ENCODE measurements at places on chromosomes 5 and 9. TPM values are rescaled to one million over a fixed set of nuclear protein-coding genes. Genes with fewer than 3 reads are reported as not detected.
A peak's percentile ranks its signal among the peaks of the same experiment; 100 is the strongest.

GRCh38 chr9:37990404-37991015 lies 78.5 kb downstream of the SHB start:
- no peak for DNase-seq

DNA sequence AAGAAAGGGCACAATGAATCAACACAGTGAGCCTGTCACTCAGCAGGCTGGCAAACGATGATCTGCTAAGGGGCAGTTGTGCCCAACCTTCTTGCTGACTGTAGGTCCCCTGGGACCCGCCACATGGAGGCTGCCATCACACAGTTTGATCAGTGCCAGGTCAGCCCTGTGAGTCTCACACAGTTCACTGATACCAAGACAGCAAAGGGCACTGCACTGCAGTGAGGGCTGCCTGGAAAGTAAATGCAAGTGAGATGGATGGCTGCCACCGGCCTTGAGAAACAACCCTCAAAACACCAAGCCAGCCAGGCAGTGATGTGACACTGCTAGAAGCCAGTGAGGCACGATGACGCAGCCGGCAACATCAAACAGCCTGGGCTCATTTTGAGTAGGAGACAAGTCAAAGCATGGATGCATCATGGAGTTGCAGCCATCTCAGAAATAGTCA lies 30.3 kb downstream of the FOXD1 start:
- peak; percentile 43 for DNase-seq

DNA sequence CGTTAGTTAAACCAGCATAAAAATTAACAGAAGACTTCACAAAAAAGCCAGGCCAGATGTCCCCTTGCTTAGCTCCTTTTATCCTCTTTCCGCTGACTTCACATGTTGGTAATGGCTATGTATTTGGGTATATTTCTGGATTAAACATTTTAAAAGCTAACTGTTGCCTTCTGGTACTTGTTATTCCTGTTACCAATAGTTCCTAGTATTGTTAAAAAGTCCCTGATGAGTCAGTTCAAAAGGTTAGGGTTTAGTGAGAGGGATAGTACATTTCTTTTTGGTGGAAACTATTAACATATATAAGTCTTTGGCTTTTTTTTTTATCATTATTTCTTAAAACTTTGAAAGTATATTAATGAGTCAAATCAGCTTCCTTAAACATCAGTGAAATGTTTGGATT lies 103.2 kb upstream of the ELL2 start:
- DNase-seq = no peak

- peak; percentile 61 for DNase-seq
Observed at GRCh38 chr9:134287591-134288491, 38.4 kb upstream of the RXRA start.

GRCh38 chr5:102277144-102277543 lies 18.9 kb downstream of the SLCO4C1 start:
- no peak for DNase-seq

DNA sequence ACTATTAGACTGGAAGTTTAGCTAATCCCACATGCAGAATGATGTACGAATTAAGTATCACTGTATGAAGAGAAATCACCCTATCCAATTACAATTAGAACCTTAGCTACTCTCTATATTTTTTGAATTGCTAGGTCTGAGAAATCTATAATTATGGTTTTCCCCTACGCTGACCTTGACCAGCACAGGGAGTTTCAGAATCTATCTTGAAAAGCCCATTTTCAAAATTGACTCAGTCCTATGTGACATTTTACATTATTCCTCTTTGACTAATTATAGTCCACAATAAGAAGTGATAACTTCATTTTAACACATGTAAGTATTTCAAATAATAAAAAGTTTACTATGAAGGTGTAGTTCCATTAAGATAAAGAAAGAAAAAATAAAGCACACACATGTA lies 21.5 kb downstream of the NUDT12 start:
- DNase-seq = no peak

DNA sequence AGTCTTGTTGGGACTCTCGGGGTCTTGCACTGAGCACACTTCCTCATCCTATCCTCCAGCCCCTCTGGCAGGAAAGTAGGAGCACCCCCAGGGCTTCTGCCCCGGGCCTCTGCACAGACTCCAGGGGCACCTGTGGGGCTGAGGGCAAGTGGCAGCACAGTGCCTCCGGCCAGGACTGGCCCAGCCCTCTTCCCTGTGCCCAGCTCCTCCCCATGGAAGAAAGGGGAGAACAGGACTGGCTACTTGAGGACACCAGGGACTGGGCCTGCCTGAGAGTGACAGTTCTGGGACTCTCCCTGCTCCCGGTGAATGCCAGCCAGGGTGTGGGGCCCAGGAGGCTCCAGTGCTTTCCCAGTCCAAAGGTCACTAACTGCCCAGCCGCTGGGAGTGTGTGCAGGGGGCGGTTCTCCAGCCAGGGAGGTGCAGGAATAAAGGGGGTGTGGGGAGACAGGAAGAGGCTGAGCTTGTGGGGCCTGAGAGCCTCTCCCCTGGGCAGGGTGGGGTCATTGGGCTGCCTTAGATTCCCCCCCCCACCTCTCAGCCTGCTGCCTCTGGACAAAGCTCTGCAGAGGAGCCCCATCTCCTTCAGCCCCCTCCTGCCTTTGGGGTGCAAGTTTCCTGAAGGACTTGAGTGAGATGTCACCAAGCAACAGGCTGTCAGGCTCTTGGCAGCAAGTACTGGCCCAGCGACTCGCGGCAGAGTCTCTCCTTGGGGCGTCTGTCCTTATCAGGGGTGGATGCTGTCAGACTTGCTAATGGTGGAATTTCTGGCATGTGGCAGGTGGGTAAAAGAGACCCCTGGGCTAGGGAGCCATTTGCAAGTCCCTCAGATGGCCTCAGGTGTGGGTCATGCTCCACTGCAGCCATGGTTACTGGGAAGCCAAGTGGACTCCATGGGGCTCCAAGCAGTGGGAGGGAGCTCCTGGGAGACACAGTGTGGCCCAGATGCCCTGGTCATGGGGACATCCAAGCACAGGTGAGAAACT lies 19.1 kb upstream of the JADE2 start:
- no peak for DNase-seq

DNA sequence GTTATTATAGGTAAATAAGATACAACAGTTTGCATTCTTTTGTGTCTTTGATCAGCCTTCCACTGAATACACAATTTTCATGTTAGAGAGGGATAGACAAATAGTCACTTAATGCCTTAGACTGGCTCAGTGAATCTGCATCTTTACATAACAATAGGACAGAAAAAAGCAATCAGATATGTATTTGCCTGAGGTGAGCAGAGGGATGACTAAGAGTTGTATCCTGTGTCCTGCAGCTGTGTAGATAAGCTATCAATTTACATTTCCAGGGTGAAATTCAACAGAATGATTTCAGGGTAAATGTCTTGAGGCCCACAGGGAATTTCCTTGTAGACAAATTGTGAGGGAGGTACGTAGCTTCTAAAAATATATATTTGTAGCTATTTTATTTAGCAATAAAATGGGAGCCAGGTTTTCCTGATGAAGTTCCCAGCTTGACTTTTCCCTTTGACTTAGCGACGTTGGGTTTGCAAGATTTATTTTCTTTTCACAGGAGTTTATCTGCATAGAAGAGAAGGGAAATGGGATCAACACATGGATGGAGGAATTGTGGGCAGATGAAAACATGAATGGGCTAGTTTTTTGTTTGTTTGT lies 586.1 kb upstream of the CDH6 start:
- no peak for DNase-seq

DNA sequence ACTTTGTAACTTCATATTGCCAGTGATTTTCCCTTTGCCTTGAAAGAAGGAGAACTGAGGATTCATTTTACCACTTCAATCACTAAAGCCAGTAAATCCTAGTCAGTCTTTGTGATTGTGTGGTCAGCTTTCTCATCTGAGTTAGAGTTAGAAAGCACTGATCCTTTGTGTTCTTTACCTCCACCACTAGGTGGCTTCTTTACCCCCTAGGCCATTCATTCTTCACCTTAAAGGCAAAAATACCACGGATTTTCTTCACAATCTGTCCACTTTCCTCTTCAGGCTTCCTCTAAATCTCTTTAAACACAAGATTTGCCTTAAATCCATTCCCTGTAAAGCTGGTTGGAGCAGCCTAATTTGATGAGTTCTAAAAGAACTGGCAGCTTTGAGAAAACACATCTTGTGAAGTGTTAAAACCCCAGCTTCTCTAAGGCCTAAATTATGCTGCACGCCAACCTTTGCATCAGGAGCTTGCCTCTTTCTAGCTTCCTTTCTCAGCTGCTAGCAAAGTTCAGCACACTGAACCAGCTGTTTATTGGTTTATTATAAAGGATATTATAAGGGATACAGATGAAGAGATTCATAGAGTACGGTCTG lies 20.4 kb downstream of the BDP1 start:
- peak; percentile 27 for DNase-seq

DNA sequence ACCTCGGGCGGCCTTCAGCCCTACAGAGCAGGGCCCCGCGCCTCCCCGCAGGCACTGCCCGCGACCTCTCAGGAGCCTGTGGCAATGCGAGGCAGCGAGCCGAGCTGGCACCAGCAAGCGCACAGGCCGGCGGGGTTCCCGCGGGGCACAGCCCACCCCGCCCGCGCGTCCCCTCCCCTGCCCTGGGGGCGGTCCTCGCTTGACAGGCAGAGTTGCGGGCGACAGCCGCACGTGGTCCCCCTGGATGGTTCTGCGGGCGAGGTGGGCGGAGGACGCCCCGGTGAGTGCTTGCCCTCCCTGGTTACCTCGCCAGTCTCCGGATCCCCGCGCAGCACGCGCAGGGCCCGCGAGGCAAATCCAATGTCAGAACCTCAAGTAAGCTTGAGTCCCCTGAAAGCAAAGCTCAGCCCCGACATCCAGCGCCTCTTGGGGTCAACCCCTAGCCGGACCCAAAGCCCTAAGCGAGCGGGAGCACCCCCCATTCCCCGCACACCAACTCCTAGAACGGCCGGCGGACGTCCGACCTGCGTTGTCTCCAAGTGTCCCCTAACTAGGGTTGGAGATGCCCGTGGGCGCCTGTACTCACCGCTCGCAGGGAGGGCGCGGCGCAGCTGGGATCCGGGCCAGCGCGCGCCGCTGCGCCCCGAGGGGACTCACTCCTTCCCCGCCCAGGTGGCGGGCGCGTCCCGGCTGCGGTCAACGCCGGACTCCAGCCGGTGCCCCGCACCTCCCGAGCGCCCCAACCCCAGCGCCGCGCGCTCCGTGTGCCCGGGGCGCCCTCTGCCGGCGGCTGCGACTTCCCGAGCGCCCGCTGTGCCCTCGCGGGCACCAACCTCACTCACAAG lies at the start of gene DRD1:
TSS of gene DRD1 (minus strand) at position 123 of the 845 bp plus-strand sequence. CDS start 1,083 bp downstream, outside the sequence.
- peak; percentile 72 for DNase-seq

DNA sequence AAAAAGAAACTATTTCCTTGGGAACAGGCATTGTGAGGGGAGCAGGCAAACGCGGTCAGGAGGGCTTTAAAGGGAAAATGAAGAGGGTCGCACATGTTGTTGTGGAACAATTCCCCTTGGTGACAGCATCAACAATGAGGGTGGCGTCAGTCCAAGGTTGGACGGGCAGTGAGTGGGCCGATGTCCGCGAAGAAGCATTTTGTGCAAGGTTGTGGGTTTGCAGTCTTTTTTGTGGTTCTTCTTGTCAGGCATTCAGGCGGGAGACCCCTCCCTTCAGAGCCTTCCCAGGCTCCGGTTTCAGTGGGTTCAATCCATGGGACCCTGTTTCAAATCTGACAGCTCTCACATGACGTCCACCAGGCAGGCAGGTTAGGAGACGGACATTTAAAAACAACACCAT lies 11.1 kb upstream of the SLC6A19 start:
- no peak for DNase-seq

- DNase-seq = no peak
Observed at GRCh38 chr9:91197232-91198181, 164.2 kb downstream of the AUH start.

- peak; percentile 14 for DNase-seq
Observed at GRCh38 chr9:6106711-6107339, 91.4 kb upstream of the RANBP6 start.

GRCh38 chr5:176536132-176536901 lies 885 bp downstream of the RNF44 start:
- DNase-seq = peak; percentile 93

GRCh38 chr9:86614871-86615849 lies 260.9 kb upstream of the TUT7 start:
- DNase-seq = no peak

DNA sequence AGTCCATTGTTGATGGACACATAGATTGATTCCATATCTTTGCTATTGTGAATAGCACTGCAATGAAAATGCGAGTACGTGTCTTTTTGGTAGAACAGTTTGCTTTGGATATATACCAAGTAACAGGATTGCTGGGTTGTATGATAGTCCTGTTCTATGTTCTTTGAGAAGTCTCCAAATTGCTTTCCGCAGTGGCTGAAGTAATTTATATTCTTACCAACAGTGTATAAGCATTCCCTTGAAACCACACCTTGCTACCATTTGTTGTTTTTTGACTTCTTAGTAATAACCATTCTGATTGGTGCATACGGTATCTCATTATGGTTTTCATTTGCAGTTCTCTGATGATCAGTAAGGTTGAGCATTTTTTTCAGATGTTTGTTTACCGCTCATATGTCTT lies 792.9 kb downstream of the PTPRD start:
- no peak for DNase-seq

- DNase-seq = peak; percentile 45
Observed at GRCh38 chr5:74138721-74139120, 501.8 kb downstream of the ENC1 start.

GRCh38 chr5:114174131-114174530 lies 187.7 kb upstream of the KCNN2 start:
- DNase-seq = no peak

- DNase-seq = no peak
Observed at GRCh38 chr9:80061940-80062339, 490.2 kb downstream of the TLE4 start.

- peak; percentile 63 for DNase-seq
Observed at GRCh38 chr5:134005417-134006061, 764 bp upstream of the VDAC1 start.

DNA sequence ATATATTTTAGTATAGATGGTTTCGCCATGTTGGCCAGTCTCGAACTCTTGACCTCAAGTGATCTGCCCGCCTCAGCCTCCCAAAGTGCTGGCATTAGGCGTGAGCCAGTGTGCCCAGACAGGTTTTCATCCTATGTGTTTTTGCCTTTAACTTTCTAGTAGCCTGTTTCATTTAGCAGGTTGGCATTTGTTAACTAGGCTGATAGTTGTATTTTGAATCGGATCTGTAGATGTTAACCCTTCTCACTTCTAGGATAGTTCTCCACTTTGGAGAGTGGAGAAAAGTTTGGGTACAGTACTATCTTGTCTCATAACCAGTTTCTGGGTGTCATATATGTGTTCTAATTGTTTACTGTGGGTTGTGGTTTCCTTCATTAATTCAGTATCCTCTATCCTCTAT lies 7.3 kb upstream of the FGF18 start:
- DNase-seq = no peak

The IFNA13 gene
- polyA plus RNA-seq = not detected

The PRRX2 gene
- polyA plus RNA-seq = 0.51 TPM

The MSX2 gene
- polyA plus RNA-seq = 0.54 TPM

The PCSK5 gene
- 0.31 TPM for polyA plus RNA-seq

The ECSCR gene
- polyA plus RNA-seq = 10.6 TPM

The SLC45A2 gene
- 0.15 TPM for polyA plus RNA-seq

The DMRTA1 gene
- 0.48 TPM for polyA plus RNA-seq

Data from brain (organoid and tissue), 16 donors.